ENCODE measurements at places on chromosomes 2 and 18.

GRCh38 chr18:21262244-21262643 is 20.2 kb downstream of the GREB1L start:
- DNase-seq: no peak

DNA sequence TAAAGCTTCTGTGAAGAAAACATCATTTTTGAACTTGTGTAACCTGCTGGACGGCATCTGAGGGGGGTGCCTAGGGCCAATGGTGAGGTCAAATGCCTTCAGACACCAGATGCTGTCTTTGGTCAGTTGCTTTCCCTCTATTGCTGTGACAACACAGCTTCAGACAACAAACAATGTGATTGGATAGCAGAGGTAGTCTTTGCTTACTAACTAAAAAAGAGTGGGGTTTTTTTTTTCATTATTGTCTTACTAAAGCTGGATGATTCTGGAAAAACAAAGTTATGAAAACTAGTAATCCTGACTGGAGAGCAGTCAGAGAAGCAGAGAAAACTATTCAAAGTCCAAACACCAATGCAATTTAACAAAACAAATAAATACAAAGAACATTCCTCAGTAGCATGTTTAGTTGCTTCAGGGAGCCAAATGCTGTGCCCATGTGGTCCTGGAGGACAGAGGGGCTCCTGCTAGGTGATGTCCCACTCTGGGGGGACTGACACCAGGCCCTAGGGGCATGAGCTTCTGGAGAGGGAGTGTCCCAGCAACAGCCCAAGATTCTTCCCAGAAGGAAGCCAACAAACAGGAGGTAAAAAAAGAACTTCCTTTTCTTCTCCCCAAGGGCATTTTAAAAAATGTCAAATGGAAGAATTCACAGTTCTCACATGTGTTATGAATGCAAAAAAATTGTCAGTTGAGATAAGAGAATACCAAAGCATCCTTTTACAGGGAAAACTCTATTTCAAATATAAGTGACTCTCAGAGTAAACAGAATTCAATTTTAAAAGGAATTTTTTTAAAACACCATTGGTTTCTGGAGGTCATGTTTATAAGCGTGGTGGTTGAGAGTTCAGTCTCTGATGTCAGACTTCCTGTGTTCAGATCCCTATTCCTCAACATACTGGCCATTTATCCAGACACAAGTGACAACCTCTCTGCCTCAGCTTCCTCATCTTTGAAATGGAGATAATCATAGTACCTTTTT is 181.1 kb upstream of the PGAP1 start:
- DNase-seq: no peak

GRCh38 chr2:238986491-238987351 is 138.8 kb downstream of the TWIST2 start:
- DNase-seq: no peak

- DNase-seq: no peak
Measured at GRCh38 chr2:69985688-69986087, 24.3 kb upstream of the ASPRV1 start.

- no peak for DNase-seq
Measured at GRCh38 chr2:173697929-173698328, 267.2 kb downstream of the SP3 start.

DNA sequence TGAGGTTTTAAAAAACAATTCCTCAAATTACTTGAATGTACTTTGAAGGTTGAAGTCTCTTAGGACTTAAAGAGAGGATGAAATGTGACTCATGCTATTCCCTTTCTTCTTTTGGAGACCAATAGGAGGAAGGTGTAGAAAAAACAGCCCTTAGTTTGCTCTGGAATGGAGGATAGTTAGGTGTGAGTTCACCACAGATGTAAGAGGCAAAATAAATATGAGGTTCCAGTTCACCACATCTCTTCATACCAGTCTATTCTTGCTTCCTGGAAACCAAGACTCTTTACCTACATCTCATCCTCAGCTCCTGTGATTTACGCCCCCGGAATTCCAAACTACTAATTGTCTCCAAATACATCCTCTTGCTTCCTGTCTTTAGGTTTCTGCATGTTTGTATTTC is 77.5 kb upstream of the TTC21B start:
- no peak for DNase-seq

DNA sequence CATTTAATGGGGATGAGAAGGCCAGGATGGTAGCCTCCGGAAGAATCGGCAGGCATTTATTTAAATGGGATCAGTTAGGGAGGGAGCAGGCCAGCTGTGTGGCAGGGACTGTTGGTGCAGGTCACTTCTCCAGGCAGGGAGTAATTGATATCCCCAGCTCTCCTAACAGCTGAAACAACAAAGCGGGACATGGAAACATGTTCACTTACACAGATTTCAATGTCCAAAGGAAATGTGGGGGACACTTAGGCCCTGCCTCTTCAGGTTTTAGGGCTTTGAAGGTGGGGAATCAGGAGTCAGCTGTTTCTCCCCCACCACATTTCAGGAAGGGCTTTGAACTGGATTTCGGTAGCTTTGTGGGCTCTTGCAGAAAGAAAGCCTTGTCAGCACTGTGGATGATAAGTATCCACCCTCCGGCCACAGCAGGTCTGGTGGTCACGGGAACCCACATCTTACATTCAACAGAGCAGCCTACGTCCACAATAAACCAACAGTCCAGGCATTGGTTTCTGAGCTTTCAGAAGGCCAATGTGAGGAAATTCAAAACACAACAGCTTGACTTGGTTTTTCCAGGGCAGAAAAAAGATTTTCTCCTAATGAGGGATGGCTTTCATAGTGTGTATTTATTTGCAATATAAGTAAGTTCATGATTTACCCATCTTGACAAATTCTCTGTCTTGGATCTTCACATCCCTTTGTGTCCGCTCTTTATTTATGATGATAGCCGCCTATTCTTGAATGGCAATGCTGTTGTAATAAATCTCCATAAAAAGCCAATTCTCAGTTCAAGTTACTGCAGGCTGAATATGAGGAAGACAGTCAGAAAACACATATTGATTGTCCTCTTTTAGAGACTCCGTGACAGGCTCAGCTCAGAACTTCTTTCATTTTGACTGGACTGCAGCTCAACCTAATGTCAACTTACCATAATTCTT is 96.6 kb upstream of the NRP2 start:
- no peak for DNase-seq

- DNase-seq: no peak
Measured at GRCh38 chr2:224209555-224210285, 170.6 kb upstream of the SERPINE2 start.

GRCh38 chr18:79394534-79395307 is 1.0 kb upstream of the NFATC1 start:
- DNase-seq: no peak

- DNase-seq: no peak
Measured at GRCh38 chr18:48417985-48418384, 8.8 kb upstream of the ZBTB7C start.

DNA sequence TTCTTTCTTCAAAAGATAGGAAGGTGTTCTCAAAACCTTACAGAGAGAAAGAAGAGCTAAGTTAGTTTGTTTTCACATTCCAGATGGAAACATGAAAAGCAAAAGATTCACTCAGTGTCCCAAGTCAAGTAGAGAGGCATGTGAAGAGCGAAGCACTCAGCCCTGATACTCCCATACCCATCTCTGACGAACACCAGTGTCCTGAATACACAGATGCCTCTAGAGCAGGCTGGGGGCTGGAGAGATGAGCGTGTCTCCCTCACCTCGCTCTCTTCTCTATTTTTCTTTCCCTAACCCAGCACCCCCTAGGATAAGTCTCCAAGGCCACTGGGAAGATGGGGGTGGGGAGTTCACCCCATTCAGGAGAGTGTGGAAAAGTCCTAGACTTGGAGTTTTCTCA is 227.8 kb downstream of the TMEM163 start:
- no peak for DNase-seq

DNA sequence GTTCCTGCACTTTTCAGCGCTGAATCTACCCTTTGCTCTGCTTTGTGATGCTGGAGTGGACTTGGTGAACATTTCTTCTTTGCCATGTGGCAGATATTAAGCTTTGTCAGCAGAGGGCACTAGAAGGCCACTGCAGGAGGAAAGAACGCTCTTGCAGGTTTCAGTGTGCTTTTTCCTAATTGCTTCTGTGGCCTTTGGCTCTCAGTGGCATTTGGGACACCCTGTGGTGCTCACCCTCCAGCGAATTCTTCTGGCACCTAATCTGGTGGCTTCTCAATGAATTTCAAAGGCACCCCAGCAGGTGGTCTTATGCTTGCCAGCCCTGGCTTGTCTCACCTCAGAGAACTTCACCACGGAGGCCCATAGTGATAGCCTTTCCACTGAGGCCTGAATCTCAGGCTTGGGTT is 146.7 kb downstream of the MYO3B start:
- DNase-seq: no peak

GRCh38 chr2:18473241-18474181 is 86.9 kb downstream of the RDH14 start:
- no peak for DNase-seq

DNA sequence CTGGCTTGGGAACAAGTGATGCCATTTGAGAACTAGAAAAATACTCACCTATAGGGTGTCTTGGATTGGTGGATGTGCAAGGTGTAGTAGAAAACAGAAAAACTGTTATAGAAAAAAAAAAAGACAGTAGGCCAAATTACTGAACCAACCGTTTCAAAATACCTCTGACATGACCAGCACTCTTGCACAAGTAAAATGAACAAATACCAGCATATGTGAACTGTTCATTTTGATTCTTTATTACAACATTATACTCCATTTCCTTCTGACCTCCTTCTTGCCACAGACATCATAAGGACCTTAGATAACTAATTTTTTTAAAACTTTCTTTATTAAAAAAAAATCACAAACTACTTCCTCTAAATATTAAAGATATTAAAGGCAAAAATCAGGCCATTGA is 125.5 kb downstream of the ATAD2B start:
- no peak for DNase-seq

- DNase-seq: no peak
Measured at GRCh38 chr18:74921057-74921820, 287.7 kb downstream of the PTGR3 start.

GRCh38 chr2:157897106-157897971 is 21.2 kb upstream of the ACVR1 start:
- no peak for DNase-seq

GRCh38 chr2:42198466-42198865 is 29.3 kb downstream of the EML4 start:
- DNase-seq: no peak

DNA sequence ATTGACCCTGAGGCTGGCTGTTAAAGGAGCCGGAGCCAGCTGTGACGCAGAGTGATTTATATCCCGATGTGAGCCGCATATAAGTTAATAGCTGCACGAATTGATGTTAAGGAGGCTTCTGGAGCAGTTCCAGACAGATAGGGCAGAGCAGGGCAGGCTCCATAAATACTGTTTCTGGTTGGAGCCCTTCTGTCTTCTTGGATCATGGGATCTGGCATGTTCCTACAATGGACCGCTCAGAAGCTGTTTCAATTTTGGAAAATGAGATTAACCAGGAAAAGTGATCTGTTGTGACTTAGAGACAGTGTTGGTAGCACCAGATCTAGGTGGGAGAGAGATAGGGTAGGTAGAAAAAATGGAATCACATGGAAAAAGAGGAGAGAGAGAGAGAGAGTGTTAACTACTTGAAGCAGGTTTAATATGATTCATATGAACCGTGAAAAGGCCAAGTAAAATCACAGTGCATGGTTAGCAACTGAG is 4.8 kb upstream of the IGFBP5 start:
- DNase-seq: no peak

- DNase-seq: no peak
Measured at GRCh38 chr2:15163326-15163725, 397.8 kb downstream of the NBAS start.

- no peak for DNase-seq
Measured at GRCh38 chr2:96970248-96970875, 16.0 kb downstream of the FAM178B start.

DNA sequence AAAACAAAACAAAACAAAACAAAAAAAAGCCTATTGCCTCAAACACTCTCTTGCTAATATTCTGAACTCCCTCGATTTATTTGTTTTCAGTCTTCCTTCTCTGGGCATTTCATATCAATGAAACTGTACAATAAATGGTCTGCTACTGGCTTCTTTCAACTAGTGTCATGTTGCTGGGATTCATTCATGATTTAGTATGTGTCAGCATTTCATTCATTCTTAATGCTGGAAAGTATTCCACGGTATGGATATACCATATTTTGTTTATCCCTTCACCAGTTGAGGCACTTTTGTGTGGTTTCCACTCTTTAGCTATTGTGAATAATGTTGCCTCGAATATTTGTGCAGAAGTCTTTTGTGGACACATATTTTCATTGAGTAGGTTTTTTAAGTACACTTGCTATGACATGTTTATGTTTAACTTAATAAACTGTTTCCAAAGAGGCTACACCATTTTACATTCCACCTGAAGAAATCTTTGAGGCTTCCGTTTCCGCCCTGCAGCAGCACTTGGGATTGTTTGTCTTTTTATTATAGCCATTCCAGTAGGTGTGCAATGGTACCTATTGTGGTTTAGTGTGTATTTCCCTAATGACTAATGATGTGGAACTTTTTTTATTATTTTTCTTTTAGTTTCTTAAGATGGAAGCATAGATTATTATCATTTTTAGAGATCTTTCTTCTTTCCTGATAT is 543.6 kb upstream of the SOX11 start:
- no peak for DNase-seq

DNA sequence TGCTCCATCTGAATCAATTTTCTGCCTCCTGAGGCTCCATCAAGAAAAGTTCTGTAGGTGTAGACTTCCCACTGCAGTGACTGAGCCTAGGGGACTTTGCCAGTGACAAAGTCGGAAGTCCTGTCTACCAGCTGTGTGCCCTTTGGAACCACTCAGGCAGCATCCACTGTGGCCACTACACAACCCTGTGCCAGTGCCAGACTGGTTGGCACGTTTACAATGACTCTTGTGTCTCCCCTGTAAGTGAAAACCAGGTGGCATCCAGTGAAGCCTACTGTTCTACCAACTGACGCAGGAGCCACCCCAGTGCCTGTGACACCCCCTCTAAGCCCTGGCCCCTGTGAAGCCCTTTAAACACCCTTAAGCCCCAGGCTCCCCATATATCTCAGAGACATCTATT is 132.1 kb upstream of the SERPINE2 start:
- no peak for DNase-seq

DNA sequence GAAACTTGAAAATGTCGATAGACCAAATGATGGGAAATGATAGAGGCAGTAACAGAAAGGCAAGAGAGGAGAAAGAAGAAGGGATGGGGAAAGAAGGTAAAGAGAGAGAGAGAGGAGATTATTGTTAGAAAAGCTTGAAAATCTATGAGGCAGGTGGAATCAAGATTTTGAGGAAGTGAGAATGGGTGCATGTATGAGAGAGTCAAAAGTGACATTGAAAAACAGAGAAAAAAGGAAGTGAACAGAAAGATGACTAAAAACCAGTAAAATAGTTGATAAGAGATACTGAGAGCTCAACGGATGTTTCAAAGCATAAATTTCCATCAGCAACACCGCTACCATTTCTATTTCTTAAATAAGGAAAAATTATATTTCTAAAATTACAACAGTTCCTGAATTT is 327.4 kb upstream of the CWC22 start:
- no peak for DNase-seq

- no peak for DNase-seq
Measured at GRCh38 chr18:40956213-40956612, 998.8 kb upstream of the PIK3C3 start.

- no peak for DNase-seq
Measured at GRCh38 chr2:239377591-239377990, 23.2 kb downstream of the HDAC4 start.

Measured in stimulated activated CD8-positive, alpha-beta memory T cell treated with anti-CD3 and anti-CD28 coated beads, Interleukin-7, amount 100 ng/mL, for 1 hour (primary cell).